Muscle of back (tissue), 13 donors: ENCODE measurements at places on chromosomes 12 and 14.
A peak's percentile ranks its signal among the peaks of the same experiment; 100 is the strongest.

DNA sequence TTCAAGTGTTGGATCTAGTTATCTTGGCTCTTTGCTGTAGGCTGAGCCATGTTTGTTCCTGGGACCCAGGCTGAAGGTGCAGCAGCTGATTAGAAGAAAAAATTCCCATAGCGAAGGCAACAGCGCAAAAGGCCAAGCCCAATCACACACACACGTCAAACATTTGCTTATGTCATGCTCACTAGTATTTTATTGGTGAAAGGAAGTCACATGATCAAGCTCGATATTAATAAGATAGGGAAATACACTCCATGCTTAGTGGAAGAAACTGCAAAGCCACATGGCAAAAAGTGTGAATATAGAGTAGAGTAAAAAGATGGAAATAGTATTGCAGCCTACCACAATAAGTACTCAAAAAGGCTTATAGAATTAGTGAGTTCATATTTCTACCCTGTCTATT lies 373.5 kb upstream of the FAR2 start:
- no peak for DNase-seq

- DNase-seq, result no peak
Measured at GRCh38 chr14:77908847-77909246, 108.9 kb downstream of the ADCK1 start.

DNA sequence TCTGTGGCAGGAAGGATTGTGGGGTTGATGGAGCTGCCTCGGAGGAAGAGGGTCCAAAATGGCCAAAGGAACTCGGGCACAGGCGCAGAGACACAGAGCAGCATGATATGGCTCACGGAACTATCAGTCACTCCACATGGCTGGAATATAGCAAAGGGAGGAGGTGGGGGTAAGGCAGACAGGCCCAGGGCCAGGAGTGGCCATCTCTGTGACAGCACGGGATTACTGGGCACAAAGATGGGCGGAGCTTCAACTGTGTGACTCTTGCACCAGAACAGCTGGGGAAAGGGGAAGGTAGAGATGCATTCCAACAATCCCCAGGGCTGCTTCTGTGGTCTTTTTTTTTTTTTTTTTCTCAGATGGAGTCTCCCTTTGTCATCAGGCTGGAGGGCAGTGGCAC lies 24.8 kb upstream of the EML1 start:
- DNase-seq, result no peak

GRCh38 chr12:29996993-29997392 lies 213.3 kb upstream of the TMTC1 start:
- no peak for DNase-seq

GRCh38 chr14:103703433-103704385 lies 11.5 kb downstream of the XRCC3 start:
- no peak for DNase-seq

DNA sequence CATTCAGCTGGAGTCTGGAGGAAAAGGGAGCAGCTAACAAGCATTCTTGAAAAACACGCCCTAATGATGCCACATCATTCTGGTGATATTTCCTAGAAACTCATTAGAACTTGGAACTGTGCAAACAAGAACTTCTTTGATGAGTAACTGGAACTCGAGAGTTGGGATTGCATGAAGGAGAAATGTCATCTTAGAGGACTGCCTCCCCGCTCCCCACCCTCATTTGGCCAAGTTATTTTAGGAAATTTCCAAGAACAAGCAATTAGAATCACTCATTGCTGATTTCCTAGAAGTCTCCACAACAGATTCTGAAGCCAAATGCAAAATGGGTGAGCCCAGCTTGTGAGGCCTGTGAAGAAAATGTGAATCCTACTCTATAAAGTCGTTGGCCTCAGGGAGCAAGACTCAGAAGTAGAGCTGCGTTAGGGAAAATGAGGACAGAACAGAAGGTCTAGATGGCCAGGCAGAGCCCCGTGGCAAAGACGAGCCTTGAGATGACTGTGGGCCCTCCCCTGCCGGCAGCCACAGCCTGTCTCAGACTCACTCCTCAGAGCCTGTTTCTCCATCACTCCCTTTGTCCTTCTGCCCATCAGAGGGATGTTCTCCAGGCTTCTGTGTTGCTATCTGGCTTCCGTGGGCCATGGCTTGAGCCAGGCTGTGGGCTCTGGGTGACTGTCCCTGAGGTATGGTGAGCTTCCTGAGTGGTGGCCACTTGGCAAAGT lies 38.4 kb downstream of the RTL1 start:
- DNase-seq, result no peak

DNA sequence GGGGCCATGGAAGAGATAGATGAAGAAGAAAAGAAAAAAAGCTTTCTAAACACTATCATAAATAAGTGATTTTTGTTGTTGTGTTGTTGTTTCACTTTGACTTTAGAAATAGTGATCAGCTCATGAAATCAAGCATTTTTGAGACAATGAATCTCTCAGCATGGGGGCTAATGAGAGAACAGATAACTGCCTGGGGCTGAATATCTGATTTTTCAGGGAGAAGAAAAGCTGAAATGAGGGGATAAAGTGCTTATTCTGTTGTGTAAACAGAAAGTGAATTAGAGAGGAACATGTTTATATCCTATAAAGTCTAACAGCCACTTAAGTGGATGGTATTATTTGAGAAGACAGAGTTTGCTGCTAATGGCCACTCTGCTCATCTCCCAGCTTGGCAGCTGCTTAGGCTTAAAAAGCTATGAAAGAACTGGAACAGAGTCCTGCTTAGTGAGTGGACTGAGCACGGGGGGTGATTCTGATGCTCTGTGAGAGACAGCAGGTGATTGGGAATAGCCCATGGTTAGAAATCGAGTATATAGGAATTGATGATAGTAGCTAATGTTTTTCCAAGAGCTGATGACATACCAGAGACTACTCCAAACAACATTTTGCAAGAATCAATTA lies 646.1 kb upstream of the TMEM132C start:
- no peak for DNase-seq

GRCh38 chr14:70685474-70686197 lies 43.9 kb downstream of the TTC9 start:
- no peak for DNase-seq

- peak; percentile 92 for DNase-seq
Measured at GRCh38 chr12:94459728-94460615, at the start of gene CEP83. CEP83 (minus strand) TSS chr12:94459867; CDS start chr12:94412490, 47,377 bp downstream.

DNA sequence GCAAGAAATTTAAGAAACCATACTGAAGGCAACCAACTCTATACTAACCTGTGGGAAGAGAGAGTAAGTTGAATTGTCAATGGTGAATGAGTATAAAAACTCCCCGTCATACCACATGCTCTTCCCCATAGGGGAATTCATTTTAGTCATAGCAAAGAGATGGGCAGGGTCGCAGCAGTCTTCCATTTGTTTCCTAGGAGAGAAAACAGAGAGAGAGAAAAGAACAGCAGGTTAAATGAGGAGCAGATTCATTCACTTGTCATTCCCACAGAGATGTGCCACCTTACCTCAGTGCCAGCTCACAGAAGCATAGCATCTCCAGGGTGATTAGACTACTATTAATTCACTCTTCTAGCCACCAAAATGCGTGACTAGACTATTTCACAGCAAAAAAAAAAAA lies 47.4 kb downstream of the ST8SIA1 start:
- no peak for DNase-seq

- peak; percentile 90 for DNase-seq
Measured at GRCh38 chr14:100679707-100680438, 46.8 kb upstream of the DLK1 start.

- DNase-seq, result no peak
Measured at GRCh38 chr14:48390346-48390745, 714.9 kb upstream of the MDGA2 start.

GRCh38 chr12:68111995-68112394 lies 47.5 kb downstream of the IFNG start:
- DNase-seq, result no peak

GRCh38 chr14:20848955-20849570 lies 42.1 kb upstream of the RNASE3 start:
- DNase-seq, result no peak

DNA sequence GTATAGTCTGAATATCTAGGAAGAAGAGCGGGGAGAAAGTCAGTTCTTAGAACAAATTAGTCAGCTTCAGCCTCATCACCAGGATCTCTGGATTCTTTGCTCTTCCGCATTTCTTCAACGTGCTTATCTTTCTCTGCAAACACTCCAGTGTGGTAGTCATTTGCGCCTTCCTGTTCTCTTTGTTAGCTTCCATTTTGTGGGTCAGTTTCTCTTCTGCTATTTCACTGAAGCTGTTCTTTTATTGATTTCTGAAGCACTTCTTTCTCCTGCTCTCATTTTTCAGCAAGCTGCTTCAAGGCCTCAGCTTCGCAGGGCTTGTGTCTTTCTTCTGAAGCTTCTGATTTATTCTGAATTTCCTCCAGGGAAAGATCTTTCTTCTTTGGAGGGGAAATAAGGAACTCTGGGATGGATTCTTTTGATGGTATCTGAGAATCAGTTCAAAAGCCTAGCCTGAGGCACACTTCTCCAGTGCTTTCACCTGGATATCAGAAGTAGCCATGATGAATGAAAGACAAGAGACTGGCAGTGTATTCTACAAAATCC lies 13.5 kb downstream of the AMN1 start:
- no peak for DNase-seq

DNA sequence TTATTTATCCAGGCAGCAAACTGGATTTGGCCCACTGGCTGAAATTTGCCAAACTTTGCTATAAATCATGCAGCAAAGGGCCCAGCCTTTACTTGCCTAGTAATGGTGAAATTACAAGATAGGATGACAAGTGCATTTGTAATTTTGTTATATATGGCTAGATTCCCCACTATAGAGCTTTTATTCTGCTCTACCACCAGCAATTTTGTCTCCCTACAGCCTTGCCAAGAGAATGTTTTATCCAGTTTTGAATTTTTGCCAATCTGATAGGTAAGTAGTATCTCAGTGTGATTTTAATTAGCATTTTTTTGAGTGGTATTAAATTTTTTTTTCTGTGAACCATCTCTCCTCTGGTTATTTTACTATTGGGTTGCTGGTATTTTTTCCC lies 161.6 kb downstream of the SLC41A2 start:
- no peak for DNase-seq

DNA sequence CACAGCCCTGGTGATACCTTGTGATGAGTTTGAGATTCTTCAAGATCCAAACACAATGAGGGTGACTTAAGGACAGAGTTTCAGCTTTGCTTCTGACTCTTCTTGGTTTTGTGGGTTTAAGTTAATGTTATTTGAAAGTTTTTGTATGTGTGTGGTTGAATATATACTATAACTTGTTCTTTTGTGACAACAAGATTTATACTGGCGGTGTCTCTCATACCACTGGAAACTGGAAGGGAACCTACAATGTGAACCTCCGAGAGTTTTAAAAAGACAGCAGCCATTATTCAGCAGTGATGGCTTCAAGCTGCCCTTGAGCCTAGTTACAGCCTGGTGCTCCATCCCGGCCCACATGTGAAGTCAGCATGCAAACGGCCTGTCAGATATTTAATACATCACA lies 87.9 kb upstream of the IGF1 start:
- DNase-seq, result no peak

DNA sequence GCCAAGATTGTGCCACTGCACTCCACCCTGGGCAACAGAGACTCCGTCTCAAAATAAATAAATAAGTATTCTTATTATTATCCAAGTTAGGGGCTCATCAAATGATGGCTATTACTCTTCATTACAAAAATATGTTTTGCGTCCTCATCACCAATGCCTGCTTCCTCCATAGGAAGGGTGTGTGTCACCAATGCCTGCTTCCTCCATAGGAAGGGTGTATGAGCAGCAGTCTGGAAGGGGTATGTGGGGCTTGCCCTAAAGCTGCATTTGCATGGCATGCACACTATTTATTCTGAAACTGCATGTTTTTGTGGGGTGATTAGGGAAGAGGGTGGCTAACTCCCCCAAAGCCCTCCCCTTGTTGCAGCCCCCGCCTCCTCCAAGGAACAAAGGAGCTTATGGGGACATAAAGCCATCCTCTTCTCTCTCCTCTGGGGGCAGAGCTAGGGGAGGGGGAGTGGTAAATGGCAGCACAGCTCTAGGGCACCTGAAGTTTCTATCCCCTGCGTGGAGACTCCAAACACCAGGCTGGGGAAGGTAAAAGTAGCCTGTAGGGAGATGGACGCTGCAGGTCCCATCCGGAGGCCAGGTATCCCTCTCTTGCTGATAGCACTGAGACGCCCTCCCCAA lies 1.3 kb downstream of the CAMKK2 start:
- DNase-seq, result no peak
